T-helper 9 cell (primary cell): ENCODE measurements at places on chromosomes 11 and 22.

DNA sequence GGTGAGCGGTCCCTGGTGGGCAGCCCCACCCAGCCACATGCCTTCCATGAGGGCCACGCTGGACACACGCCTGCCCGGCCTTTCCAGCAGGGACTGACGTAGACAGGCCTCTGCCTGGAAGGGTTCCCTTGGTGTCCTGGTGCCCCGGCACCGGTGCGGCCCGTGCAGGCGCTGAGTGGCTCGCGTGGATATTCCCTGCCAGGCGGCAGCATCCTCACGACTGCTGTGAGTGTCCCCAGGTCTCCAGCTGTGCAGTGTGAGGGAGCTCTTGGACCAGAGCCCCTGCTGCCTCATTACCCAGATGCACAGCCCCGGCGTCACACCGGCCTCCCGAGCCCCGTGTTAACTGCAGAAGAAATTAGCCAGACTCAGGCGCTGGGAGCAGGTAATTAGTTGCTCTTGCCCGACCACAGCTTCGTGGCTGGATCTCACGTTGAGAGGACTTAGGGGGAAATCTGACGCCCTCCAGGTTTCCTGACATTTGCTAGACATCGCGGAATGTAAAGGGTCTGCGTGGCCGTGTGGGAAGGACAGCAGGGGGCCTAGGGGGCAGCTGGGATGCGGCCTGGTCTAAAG, 1196.3 kb downstream of the BRD1 start:
- DNase-seq = no peak

GRCh38 chr11:2535673-2536439, 91.0 kb downstream of the KCNQ1 start:
- no peak for DNase-seq

- no peak for DNase-seq
Observed at GRCh38 chr22:47848184-47848920, 1085.9 kb downstream of the TBC1D22A start.

DNA sequence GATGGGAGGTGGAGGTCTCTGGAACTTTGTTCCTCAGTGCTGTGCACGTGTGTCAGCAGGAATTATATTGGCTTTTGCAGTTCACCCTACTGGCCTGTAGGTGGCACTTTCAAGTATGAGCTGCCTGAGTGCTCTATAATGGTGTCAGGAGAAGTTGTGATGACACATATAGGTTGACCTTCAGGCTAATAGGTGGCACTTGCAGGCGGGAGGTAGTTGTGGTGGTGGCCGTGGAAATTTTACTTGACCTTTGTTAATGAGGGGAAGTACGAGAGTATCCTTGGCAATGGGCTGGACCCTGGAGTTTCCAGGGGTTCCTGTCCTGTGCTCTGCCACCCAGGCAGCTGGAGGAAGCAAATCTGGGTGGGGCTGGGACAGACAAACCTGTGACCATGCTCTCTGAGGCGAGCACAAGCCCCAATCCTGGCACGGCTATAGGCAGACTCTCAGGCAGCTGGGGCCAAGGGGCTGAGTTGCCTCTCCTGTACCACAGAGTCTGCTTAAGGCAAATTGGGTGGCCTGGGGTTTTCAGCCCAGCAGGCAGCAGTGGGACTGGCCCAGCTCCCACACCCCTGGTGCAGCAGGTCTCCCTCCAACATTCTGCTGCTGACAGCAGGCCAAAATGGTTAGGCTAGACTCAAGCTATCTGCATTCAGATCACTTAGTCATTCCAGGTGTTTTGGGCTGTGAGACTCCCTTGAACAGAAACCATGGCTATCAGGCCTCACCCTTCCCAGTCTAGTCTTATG, 147.5 kb upstream of the CTSC start:
- DNase-seq = no peak

DNA sequence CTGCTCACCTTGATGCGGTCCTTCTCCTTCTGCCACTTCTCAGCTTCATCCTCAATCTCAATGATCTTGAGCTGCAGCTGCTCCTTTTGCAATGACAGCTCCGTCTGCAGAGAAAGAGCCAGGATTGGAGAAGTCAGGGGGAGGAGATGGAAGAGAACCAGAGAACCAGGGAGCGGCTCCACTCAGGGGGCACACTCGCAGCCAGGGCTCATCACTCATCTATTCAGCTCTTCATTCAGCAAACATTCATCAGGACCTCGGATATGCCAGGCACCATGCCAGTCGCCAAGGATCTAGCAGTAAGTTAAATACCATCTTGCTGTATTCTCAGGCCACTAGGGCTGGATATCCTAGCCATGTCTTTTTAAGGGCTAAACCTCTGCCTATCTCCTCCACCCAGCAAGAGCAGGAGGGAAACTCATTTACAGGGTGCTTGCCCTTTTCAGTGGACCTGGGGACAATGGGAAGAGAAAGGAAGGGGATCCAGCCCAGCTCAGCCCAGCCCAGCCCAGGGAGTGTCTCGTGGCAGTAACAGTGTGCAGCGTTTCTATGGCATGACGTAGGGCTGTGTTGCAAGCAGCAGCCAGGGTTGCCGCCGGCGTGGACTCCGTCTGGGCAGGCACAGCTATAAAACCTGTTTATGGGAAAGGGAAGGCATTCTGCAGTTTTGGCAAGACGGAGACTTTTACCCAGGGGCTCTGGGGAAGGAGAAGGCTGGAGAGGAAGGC, 9.4 kb downstream of the TRIM29 start:
- DNase-seq = no peak

GRCh38 chr11:203945-204586, 3.1 kb downstream of the BET1L start:
- no peak for DNase-seq

GRCh38 chr22:28920757-28921584, 37.6 kb downstream of the ZNRF3 start:
- DNase-seq = no peak

- DNase-seq = no peak
Observed at GRCh38 chr11:87295237-87295636, 257.5 kb downstream of the TMEM135 start.

DNA sequence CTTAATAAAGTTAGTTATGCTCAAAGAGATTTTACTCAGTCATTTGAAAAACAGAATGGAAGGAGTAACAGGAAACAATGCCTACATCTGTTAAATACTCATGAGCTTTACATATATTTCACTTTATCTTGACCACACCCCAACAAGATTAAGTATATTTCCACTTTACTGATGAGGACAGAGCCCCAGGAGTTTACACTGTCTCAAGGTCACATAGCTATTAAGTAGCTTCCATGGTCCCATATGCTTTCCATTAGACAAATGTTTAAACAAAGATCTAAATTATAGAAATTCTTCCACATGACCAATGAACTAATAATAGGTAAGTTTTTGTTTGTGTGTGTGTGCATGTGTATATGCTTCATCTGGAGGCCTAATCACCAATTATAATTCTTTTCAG, 30.2 kb downstream of the MRTFA start:
- DNase-seq = no peak

- no peak for DNase-seq
Observed at GRCh38 chr11:114440971-114441763, 1.9 kb downstream of the REXO2 start.

- DNase-seq = no peak
Observed at GRCh38 chr22:41927813-41928212, 1.2 kb upstream of the TNFRSF13C start.

GRCh38 chr11:85541683-85542082, 85.5 kb downstream of the DLG2 start:
- no peak for DNase-seq

- no peak for DNase-seq
Observed at GRCh38 chr11:113248702-113249490, 65.5 kb upstream of the TTC12 start.

DNA sequence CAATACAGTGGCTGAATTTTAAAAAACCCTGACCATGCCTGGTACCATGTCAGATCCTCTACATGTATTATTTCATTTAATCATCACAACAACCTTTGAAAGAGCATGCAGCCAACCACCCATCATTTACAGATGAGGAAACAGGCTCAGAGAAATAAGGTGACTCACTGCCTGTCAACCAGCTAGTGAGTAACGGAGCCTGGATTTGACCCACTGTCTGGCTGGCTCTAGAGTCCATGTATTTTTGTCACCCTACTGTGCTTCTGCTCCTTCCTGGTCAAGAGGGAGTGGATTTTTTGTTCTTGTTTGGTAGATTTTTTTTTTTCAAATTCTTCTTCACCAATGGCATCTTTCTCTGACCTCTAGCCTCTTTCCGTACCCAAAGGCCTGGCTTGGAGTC, 77.4 kb downstream of the CWC15 start:
- no peak for DNase-seq

GRCh38 chr22:17997456-17997855, 26.9 kb downstream of the MICAL3 start:
- no peak for DNase-seq

DNA sequence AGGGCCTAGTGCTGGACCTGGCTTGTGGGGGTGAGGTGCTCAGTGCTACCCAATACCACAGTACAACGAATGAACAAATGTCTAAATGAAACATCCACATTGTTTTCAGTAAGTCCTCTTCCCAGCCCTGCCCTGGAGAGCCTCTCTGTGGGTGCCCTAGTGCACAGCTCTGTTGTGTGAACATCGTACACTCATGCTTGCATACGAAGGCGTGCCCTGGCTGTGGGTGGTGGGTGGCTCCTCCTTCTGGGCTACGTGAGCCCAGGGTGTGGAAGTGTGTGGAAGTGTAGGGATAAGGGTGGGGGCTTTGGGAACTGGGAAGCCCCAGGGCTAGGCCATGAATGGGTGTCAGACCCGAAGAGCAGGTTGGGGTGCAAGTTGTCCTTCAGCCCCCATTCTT, 592 bp upstream of the NLRX1 start:
- DNase-seq = no peak

DNA sequence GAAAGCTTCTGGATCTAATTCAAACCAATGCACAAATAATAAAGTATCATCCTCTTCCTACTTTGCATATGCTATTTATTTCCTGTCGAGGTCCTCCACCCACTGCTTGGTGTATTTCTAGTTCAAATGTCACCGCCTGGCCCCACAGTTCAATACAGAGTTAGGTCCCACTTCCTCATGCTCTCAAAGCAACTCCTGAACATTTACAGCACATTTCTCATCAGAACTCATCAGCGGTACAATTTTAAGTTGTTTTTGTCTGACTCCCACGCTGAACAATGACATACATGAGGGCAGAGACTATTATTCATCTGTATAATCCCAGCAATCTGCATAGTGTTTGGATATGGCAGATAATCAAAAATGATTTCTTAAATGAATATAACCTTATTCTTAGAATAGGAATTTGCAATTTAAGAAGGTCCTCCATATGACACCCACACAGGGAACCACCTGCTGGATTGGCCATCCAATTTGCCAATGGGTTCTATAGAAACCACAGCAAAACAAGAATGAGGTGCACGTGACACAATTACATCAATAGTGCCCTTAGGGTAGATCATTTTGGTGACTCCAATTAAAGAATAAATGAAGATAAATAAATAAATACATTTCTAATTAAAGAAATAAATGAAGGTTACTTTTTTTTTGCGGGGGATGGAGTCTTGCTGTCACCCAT, 54.2 kb downstream of the SLC25A17 start:
- DNase-seq = no peak

GRCh38 chr11:44963136-44963535, 12.5 kb upstream of the TP53I11 start:
- DNase-seq = no peak
